ENCODE measurements at places on chromosomes 5 and 9.

DNA sequence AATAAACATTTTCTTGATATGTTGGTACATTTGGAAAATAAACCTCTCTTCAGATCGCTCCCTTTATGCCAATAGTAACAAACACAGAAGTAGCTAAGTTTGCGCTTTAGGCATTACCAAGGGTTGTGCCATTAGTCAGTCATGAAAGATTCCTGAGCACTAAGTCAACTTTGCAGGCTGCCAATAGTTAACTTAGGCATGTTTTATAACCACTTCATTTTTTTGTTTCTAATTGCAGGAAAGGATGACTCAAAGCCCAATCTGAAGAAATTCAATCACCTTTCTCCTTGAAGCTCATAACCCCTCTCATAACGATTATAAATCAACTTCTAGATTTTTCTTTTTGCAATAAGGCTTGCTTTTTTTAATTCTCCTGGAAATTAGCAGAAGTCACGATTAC lies 517.0 kb downstream of the AGTPBP1 start:
- no peak for DNase-seq

GRCh38 chr9:134930398-134930797 lies 12.7 kb upstream of the FCN1 start:
- no peak for DNase-seq

DNA sequence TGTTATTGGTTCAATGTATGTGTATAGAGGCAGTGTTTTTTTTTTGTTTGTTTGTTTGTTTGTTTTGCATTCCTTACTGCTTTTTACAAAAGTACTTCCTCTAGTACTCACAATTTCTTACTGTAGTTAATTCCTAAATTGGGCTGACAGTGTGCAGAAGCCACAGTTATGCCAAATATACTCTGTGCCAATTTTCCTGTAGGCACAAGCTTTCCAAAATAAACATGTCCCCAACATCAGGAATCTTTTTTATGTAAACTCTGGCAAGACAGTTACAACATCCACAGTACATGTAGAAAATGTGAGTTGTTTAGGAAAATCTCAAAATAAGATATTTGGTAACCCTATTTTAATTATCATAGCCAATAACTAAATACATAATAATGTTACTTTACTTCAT lies 161.6 kb upstream of the TSLP start:
- DNase-seq, result no peak

GRCh38 chr9:29069376-29069775 lies 1496.1 kb upstream of the C9orf72 start:
- DNase-seq, result no peak

DNA sequence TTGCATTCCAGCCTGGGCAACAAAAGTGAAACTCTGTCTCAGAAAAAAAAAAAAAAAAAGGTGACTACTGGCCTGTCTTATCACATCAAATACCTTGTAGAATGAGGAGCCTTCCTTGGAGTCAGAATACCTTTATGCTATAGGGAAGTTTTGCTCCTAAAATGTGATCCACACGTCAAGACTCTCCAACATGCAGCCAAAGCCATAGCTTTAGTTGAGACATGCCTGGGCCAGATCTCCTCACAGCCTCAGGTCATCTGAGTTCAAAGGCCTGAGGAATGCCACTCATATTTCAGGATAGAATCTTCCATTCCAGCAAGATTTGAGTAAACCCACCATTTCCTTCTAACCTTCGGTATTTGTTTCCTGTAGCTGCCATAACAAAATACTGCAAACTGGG lies 13.7 kb upstream of the SOWAHA start:
- DNase-seq, result no peak

- DNase-seq, result no peak
These were observed 65.1 kb downstream of the EFNA5 start for GRCh38 chr5:107605596-107606125.

DNA sequence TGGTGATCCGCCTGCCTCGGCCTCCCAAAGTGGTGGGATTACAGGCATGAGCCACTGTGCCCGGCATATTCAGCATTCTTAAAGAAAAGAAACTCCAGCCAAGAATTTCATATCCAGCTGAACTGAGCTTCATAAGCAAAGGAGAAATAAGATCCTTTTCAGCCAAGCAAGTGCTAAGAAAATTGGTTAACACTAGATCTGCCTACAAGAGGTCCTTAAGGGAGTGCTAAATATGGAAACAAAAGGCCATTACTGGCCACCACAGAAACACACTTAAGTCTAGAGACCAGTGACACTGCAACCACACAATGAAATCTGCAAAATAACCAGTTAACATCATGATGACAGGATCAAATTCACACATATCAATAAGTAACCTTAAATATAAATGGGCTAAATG lies 331.5 kb downstream of the MAN2A1 start:
- no peak for DNase-seq
